ENCODE measurements at places on chromosomes 5 and 9.
A peak's percentile ranks its signal among the peaks of the same experiment; 100 is the strongest.

GRCh38 chr5:7784683-7785380, 66.1 kb downstream of the CFAP90 start:
- no peak for DNase-seq

GRCh38 chr9:134139081-134139480, 3.2 kb downstream of the WDR5 start:
- no peak for DNase-seq

GRCh38 chr5:174793684-174794328, 69.4 kb downstream of the MSX2 start:
- peak; percentile 63 for DNase-seq

DNA sequence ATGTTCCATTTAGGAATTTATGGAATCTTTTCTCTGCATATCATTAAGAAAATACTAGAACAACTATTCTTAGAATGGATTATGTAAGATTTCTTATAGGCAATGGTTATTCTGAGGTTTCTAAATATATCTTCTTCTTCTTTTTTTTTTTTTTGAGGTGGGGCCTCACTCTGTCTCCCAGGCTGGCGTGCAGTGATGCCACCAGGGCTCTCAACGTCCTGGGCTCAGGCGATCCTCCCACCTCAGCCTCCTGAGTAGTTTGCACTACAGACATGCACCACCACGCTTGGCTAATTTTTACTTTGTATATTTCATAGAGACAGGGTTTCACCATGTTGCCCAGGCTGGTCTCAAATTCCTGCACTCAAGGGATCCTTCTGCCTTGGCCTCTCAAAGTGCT, 137.2 kb downstream of the SREK1 start:
- no peak for DNase-seq

- no peak for DNase-seq
Observed at GRCh38 chr5:137278476-137278875, 220.7 kb downstream of the SPOCK1 start.

DNA sequence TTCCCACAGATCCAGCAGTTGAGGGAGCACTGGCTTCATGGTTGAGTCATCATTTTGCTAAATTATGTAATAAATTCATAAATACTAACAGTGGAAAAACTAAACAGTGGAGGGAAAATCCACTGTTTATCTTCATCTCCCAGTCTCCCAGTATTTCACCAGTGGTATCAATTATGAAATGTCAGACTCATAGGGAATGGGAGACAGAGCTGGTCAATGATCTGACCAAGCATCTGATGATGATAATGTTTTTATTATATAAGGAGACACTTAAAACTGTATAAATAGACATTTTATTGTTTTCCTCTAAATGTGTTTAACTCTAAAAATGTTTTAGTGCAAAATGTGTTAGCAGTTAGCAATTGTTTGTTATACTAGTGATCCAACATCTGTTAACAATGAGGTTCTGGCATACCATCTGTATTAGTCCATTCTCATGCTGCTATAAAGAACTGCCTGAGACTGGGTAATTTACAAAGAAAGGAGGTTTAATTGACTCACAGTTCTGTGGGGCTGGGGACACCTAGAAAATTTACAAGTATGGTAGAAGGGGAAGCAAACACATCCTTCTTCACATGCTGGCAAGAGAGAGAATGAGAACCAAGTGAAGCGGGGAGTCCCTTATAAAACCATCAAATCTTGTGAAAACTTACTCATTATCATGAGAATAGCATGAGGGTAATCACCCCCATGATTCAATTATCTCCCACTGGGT, 11.8 kb upstream of the REEP5 start:
- no peak for DNase-seq

GRCh38 chr9:4055032-4055431, 244.8 kb downstream of the GLIS3 start:
- DNase-seq = no peak

GRCh38 chr9:122875523-122875922, 29.6 kb downstream of the RC3H2 start:
- DNase-seq = no peak

- DNase-seq = no peak
Observed at GRCh38 chr9:7165331-7165975, 407.7 kb downstream of the KDM4C start.

DNA sequence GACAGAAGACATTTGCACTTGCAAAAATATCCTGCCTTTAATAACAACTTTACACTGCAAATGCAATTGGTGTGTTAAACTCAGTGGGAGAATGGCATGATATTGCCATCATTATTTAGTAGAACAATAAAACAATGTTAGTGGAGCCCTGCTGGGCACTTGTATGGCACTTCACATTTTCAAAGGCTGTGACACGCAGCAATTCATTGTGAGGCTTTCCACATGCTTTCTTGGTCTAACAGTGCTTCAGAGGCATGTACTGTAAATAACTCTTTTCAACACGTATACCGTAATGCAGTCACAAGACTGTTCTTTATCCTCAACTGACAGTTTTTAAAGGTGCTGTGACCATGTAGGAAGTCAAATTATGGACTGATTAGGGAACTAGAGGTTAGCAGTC, 155.5 kb upstream of the EPB41L4A start:
- no peak for DNase-seq

DNA sequence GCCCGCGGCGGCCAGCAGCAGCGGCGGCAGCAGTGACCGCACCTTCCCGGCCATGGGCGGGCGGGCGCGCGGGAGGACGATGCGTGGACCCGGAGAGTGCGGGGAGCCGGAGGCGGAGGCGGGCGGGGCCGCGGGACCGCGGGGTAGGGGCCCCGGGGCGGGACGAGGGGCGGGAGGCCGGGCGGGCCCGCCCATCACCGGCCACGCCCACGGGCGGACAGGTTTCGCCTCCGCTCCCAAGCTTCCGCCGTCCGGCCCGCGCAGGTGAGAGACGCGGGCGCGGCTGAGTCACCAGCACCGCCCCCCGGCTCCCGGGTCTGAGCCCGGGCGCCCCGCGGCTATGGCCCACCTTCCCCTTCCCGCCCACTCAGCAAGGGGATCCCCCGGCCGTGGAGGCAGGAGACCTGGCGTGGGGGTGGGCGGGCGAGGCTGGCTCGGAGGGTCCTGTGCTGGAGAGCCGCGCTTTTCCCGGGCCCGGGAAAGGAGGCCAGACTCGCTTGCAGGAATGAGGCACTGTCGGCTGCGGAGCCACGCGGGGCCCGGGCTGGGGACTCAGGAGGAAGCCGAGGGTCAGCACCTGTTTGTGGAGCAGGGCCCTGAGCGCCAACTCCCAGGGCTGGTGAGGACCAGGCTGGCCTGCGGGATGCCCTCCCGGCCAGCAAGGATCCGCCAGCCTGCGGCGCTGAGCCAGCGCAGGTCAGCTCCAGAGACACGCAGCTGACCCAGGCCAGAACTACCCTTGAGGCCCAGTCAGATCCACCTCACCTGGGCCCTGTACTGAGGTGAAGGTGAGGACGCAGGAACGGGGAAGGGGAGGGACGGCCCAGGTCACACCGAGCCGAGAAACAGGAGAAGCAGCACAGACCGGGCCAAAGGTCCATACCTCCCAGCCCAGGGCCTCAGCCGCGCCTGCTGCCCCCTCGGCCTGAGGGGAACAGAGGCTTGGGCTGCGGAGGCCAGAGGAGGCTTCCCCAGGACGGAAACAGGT, at the start of gene ENTPD2:
Gene ENTPD2 (minus strand): TSS at position 118 of the 988 bp plus-strand sequence. CDS start 64 bp downstream, at position 54.
- DNase-seq = no peak

GRCh38 chr5:108381350-108381953, 446 bp downstream of the FBXL17 start:
- DNase-seq = peak; percentile 32

GRCh38 chr5:81839034-81839433, 88.1 kb upstream of the SSBP2 start:
- DNase-seq = no peak

GRCh38 chr9:112401175-112401815, 21.4 kb downstream of the HSDL2 start:
- no peak for DNase-seq

DNA sequence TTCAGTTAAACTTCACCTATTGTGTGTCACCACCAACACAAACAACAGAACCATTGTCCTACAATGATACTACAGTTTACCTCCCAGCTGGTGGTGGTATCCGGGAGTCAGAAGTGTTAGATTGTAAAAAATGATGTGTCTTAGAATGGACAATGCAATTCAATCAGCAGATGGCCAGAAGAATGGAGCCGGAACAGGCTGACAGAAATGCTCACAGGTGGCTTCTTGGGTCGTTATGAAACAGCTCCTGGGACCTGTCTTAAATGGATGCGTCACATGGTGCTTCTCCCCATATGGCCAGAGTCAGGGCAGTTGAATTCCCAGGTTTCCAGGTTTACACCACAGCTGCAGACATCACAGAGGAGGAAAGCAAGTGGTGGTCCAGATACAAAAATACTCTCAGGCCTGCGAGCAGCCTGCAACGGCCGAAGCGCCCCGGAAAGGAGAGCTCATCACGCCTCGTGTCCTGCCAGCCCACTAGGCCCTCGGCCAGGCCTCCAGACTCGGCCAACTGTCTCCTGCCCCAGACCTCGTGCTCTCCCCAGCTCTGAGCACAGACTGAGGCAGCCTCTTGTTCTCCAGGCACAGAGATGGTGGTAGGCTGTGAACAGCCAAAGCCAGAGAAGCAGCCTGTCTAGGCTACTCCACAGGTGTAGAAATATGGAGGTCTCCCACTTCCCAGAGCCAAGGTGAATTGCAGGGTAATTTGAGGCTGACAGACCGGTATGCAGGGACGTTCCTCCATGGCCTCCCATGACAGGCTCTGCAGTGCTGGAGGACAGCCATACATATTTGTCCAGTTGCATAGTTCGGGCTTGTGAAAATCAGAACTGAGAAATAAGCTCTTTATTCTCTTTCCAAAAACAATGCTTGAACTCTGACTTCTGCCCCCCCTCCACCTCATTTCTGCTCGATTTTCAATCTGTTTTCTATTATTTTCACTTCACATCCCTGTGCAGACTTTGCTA, 98.5 kb upstream of the SPATA31C2 start:
- no peak for DNase-seq

GRCh38 chr5:39515881-39516280, 91.1 kb upstream of the DAB2 start:
- DNase-seq = no peak

DNA sequence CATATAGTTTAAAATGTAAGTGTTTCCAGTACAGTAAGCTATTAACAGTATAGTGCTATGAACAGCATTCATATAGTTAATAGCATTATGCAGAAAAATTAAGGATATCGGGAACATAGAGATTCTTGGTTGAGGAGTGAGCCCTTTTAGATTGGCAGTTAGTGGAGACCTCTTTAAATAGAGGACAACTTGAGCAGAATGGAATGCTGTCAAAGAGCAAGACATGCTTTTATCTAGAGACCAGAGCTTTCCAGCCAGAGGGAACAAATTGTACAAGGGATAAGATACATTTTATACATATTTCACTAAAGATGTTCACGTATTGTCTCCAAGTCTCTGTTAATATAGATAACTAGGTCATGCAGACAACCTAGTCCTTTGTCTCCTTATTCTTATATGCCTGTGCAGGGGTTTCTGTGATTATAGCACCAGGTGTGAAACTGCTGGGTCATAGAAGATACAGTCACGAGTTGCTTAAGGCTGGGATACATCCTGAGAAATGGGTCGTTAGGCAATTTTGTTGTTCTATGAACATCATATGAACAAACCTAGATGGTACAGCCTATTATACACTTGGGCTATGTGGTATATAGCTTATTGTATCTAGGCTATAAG, 6.0 kb downstream of the IPO11 start:
- no peak for DNase-seq

DNA sequence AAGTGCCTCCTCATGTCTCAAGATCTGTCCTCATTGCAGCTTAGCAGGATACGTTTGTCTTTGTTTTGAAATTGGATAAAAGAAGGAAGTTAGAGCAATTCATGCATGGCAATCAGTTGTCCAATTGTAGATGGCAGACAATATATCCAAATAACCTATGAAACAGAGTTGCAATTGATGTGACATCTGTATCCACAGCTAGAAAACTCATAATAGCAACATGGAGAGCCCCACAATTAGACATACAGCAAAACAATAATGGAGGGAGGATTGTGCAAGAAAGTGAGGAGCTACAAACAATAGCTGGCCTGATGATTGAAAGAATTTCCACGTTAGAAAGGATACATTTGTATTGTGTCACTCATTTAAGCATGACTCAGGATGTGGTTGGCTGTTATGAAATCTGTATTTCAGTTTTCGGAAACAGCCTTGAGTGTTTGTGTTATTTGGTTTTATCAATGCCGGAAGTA, 132.0 kb downstream of the FAM174A start:
- DNase-seq = no peak

DNA sequence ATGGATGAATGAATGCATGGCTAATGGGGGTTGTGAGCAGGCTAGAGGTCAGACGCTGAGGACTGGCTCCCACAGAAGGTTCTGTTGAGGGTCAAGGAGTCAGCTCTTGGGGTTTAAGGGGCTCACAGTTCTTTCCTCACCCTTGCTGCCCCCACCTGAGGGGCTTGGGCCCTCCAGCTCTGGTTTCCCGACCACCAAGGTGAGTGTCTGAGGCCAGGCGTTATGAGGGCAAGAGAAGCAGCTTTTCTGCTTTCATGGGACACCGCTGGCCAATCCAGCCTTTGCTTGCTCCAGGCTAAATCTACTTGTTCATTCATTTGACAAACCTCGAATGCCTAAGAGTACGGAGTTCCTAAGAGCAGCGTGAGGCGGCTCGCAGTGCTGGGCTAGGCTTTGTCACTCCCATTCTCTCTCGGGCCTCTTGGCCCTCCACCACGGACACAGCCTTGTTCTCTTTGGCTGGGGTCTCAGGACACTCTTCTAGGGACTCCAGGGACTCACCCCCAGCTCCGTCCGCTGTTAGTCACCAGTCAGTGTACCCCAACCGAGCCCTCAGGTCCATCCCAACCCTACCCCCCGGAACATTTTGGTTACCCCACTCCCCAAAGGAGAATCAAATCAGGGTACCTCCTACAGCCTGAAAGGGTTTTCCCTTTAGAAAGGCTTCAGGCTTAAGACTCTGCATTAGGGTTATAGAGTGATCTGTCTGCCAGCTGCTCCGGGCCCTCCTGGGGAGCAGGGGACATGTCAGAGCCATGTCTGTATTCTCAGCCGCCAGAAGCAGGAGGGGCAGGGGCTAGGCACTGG, 210.1 kb upstream of the MVB12B start:
- DNase-seq = no peak

GRCh38 chr9:91712811-91713210, 237.2 kb downstream of the ROR2 start:
- DNase-seq = no peak

GRCh38 chr5:142544071-142544753, 141.7 kb downstream of the FGF1 start:
- DNase-seq = no peak

- DNase-seq = no peak
Observed at GRCh38 chr5:11607944-11608483, 296.2 kb downstream of the CTNND2 start.

DNA sequence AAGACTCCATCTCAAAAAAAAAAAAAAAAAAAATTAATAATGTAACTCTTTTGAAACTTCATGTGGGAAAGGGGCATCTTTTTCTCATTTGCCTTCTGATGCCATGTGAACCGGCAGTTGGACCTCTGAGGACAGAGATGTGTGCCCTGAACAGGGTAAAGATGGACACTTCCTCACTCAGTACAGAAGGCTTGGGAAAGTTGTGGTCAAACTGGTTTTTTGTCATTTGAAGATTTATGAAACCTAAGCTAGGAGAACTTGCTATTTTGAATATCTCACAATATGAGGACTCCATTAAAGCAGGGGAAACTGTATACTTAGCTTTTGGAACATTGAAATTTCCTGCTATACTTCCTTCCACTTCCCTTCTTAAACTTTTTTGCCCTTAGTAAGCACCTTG, 147.5 kb upstream of the ALDH1B1 start:
- no peak for DNase-seq

- no peak for DNase-seq
Observed at GRCh38 chr5:116144103-116144502, 59.3 kb downstream of the COMMD10 start.

- DNase-seq = no peak
Observed at GRCh38 chr9:13860946-13861640, 452.8 kb downstream of the NFIB start.

Measured in progenitor cell of endocrine pancreas (in vitro differentiated cells).